ENCODE measurements at places on chromosomes 3 and 15.

GRCh38 chr3:108438542-108438941 lies 71.9 kb downstream of the MYH15 start:
- no peak for DNase-seq

- DNase-seq, result no peak
Observed at GRCh38 chr3:43217633-43218032, 68.7 kb upstream of the SNRK start.

- no peak for DNase-seq
Observed at GRCh38 chr3:106794442-106794841, 582.8 kb upstream of the CCDC54 start.

DNA sequence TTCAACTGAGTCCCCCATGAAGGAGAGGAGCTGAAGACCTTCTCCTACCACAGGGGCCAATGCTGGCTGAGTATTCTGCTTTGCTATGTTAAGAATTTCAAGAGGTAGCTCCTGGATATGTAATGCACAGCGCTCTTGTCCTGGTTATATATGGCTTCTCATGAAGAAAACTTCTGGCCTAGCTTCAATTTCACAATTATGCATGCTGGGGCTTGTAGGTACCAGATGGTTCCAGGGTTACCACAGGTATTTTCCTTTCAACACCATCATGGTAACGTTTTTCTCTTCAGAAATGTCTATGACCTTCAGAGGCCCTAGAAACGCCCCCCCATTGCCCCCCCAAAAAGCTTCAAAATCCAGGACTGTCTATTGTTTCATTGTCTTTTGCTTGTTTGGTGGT lies 311.7 kb upstream of the ICE2 start:
- DNase-seq, result no peak

DNA sequence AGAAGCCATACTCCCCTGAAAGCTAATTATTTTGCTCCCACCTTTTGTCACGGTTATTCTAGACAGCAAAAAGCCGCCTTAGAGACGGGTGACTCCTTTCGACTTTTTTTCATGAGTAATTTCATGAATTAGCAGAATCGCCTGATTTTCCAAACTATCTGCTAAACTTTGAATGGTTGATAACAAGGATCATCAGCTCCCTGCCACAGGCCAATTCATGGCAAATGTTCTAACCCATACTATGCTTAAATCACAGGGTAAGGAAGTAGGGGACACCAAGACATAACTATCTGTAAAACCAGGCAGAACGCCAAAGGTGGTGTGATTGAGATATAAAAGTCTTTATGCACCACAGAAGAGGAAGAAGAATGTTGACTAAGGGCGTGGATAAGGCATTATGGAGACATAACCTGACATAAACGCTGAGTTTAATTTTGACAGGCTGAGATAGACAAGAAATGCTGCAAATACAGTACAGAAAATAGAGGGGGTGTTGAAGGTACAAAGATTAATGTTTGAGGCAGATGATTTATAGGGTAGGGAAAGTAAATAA lies 891 bp upstream of the DMXL2 start:
- DNase-seq, result no peak

DNA sequence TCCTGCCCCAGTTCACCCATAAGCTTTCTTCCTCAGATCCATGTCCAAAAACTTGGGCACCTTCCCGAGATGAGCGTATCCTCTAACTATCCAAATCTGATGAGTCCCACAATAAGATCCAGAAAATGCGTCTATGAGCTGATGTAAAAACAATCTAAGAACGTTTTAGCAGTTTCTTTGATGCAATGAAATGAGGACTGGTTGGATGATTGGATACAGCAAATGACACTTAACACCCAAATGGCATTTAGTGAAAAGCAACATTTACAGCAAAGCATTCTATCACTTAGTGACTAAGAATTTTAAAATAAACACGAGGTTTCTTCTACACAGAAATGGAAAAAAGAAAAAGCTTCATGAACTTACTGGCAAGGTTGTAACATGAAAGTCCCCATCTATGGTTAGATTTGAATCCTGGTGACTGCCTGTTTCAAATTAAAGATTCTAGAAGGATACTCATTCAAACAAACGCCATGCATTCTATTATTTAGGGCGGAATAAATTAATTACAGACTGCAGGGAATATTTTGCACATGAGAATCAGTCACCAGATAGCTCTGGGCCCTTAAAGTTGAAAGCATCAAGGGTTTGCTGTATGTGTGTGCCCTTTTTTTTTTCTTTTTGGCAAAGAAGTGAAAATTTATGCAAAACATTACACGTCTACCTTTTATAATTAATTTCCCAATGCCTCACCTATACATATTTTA lies 598.6 kb downstream of the FOXP1 start:
- DNase-seq, result no peak

DNA sequence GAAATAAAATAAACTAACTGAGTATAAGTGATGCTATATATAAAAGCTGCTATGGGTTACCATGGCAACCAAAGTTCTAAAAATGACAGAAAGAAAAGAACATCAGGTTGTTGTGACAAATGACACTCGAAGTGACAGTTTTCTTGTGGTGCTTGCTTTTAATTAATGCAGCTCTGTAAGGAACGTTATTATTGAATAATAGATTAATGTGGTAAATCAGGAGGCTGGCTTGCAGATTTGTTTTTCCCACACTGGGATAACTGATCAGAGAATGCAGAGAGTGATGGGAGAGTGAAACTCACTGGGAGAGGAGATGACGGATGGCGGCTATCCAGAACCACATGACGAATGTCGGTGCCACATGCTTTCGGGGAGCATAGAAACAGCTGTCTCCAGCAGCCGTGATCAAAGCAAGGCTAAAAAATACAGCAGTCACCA lies 207.0 kb upstream of the ATP10A start:
- DNase-seq, result no peak

DNA sequence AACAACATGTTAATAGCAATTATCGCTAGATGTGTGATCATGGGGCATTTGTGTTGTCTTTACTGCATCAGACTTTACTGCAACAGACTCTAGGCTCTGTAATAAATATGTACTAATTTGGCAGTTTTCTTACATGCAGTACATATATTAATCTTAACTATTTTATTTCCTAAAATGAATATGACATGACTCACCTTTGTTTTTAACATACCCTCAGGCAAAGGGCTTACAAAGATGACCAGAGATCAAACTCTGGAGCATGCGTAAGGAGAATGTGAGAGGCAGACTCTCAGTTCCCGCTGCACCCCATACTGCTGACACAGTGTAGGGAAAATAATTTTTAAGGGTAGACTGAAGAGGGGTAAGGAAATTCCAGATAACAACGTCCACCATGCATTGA lies 7.2 kb upstream of the FAM174B start:
- DNase-seq, result no peak

DNA sequence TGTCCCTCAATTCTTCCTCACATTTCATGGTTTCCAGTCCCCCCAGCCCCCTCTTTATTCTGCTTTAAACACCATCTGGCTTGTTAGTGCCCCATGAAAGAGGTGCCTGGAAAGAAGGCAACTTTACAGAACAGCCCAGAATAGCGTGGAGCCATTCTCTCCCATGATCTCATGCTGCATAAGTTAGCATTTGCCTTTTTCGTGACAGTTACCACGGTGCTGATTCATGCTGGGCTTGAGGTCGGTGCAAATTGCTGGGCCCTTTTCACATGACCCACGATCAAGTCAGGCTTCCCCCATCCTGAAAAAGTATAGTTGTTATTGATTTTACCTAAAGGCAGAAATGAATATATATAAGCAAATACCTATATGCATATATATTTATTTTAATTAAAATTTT lies 29.6 kb downstream of the SQOR start:
- DNase-seq, result no peak

DNA sequence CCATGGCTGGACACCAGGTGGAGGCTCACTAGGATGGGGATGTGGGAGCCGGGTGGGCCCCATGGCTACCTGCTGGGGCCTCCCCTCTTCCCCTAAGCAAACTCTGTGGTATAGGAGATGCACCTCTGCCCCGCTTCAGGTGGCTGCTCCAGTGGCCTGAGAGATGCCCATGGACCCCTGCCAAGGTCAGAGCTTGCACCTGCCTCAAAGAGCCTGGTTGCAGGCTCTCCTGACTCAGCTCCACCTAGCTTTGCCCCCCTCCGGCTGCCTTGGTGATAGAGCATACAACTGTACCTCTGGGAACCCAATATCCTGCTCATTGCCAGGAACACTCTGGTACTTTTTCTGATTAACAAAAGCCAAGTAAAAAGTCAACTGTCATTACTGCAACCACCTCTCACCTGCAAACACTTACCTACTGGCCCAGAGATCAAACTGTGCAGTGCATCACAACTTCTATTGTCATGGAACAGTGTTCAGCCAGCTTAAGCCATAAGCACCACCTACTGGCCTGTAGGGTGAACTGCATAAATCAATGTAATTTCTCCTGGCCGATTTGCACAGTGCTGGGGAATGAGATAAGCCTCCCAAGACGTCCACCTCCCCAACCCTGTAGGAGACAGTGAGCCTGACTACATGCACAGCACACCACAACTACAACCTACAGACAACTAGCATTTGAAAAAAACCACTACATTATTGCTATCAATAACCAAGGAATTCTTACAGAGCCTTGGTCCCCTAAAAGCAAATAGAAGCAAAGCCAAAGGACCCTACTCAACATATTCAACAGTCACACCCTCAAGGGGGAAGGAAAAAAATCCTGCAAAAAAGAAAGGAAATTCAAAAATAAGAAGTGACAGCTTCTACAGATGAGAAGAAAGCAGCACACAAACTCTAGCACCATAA lies 352.4 kb upstream of the ARHGEF26 start:
- peak; percentile 36 for DNase-seq
